NCI-H748 treated with DMSO at 0.1 percent for 48 hours (cell line): ENCODE measurements at places on chromosomes 6 and 20.
A peak's percentile ranks its signal among the peaks of the same experiment; 100 is the strongest.

DNA sequence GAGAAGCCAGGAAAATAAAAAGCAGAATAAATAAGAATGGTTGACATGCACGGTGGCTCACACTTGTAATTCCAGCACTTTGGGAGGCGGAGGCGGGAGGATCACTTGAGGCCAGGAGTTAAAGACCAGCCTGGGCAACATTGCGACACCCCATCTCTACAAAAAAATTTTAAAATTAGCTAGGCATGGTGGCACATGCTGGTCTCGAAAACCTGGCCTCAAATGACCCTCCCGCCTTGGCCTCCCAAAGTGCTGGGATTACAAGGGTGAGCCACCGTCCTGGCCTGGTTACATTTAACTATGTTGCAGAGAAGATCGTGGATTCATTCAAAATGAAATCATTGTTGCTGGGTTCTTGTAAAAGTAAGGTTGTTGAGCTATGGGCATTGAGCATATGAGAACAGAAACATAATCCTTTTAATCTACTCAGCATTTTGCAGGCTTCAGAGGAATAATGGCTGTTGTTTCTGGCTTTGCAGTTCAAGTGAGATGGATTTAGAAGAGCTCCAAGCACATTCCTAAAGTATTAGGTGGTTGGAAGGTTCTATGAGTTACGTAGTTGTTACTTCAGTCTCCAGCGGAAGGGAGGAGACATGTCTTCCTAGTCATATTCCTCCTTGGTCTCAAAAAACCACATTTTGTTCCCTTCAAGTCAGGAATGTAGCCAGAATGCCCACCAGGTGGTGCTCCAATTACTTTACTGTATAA is 45.6 kb upstream of the RAB23 start:
- DNase-seq: peak; percentile 15

DNA sequence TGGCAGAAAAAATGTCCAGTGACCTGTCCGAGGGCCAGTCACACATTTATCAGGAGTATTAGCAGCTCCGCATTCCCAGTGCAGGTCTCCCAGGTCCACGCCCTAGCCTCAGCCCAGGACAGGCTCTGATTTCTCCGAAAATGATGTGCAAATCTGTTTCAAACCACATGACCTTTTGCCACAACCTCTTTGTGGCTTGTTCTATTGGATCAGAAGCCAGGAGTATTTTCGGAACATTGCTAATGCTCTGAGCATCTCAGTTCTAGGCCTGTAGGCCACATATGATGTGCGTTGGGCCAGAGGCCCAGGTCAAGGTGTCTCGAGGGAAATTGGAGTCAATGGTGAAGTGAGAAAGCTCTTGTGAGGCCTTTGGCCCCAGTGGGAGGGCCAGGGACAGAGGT is 40.4 kb downstream of the SNX5 start:
- no peak for DNase-seq

GRCh38 chr20:43748274-43748673 is 21.5 kb upstream of the GTSF1L start:
- no peak for DNase-seq

DNA sequence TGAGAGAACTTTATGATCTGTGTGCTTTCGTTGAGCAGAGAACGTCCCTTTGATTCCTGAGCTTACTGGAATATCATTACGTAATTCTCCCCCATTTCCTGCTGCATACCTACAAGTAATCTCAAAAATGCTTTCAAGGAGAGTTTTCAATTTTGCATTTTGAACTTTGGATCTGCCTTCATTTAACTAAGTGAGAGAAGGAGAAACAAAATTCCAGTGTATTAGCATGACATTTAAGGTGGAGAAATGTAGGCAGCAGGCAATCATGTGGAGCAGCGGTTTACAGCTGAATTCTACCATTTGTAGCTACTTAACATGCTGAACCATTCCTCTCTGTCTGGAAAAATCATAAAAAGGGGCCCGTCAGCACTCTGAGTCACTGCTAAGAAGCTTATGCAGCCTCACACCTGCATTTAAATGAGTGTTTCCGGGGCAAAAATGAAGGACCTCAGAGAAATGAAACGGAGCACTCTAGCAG is 451.5 kb downstream of the PLCB1 start:
- DNase-seq: no peak

DNA sequence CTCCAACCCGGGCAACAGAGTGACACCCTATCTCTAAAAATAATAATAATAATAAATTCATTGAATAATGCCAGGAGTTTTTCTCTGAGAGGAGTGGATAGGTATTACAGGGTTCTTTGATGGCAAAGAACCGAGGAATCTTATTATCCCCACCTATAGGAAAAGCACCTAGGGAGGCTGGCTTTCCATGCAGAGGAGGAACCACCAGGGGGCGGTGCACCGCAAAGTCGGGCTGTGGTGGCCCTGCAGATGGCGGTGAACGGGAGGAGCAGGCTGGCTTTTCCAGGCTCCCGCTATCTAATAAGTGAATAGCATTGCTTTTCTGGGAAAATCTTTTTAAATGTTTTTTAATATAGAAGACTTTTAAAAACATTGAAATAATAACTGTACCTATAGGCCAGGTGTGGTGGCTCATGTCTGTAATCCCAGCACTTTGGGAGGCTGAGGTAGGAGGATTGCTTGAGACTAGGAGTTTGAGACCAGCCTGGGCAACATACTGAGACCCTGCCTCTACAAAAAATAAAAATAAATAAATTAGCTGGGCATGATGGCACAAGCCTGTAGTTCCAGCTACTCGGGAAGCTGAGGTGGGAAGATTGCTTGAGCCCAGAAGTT is 864.2 kb downstream of the KIF16B start:
- peak; percentile 22 for DNase-seq

GRCh38 chr20:32209850-32210605 is 2.3 kb downstream of the POFUT1 start:
- no peak for DNase-seq

GRCh38 chr20:62688855-62689460 is 19.7 kb upstream of the NTSR1 start:
- DNase-seq: no peak

DNA sequence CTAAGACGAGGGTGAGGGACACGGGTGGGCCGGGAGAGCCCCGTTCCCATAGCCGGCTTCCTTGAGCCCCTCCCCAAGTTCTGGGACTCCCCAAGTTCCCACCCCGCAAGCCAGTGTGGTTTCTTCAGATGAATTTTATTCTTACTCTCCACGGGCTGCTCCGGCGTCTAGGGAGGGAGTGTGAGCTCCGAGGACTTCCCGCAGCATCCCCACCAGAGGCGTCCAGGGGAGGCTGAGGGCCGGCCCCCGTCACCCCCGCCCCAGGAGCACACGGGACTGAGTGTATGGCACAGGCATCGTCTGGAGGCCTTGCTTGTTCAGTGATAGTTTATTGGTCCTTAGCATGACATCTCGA is 10.0 kb upstream of the SLC4A11 start:
- no peak for DNase-seq

GRCh38 chr6:168160506-168161370 is 81.7 kb upstream of the FRMD1 start:
- no peak for DNase-seq

GRCh38 chr20:45969712-45970634 is 2.0 kb downstream of the ZNF335 start:
- peak; percentile 20 for DNase-seq

GRCh38 chr6:17599877-17600526 is at the start of gene FAM8A1:
FAM8A1 (plus strand) TSS chr6:17600302; CDS start chr6:17600410, 108 bp downstream.
- DNase-seq: peak; percentile 90

DNA sequence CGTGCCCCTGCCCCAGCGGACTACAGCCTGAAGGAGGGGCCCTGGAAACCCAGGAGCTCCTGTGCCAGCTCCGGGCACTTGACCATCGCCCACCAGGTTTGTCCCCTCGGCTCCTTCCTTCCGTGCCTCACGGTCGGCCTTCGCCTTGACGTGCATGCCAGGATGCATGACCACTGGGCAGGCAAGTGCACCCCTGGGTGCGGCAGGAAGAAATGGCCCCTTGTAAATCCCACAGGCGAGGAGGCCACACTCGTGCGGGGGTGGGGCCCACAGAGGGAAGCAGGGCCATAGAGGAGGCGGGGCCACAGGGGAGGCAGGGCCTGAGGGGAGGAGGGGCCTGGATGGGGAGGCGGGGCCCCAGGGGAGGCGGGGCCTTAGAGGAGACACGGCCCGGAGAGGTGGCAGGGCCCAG is 81.7 kb downstream of the YTHDF1 start:
- DNase-seq: no peak

DNA sequence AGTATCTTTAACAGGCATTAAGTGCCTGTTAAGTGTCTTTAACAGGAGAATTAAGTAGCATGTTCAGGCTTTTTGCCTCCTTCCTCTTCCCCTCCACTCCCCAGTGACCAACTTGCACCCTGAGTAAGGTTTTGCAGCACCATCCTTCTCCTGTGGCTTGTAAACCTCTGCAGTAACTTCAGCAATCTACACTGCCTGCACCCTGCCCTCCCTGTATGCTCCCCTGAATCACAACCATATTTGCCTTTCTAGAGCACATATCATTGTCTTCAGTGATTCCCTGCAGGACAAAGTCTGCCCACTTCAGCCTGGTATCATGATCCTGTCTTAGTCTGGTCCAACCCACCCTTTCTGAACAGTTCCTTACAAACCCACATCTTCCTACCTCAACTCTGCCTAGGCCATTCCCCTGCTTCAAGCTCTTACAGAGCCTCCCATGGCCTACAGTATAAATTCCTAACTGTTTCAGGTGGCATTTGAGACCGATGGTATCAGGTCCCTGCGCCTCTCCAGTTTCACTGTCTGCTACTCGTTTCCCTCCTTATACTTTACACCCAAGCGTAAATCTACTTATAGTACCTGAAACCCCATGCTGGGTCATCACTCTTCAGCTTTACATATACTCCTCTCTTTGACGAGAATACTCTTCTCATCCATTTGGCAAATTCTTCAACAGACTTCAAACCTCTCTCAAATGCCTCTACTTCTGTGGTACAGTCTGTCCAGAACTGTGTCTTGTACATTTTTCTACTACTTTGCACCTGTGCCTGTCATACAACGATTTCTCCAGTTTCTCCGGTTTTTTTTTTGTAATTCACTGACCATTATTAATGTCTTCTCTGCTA is 69.8 kb downstream of the ZHX3 start:
- no peak for DNase-seq

DNA sequence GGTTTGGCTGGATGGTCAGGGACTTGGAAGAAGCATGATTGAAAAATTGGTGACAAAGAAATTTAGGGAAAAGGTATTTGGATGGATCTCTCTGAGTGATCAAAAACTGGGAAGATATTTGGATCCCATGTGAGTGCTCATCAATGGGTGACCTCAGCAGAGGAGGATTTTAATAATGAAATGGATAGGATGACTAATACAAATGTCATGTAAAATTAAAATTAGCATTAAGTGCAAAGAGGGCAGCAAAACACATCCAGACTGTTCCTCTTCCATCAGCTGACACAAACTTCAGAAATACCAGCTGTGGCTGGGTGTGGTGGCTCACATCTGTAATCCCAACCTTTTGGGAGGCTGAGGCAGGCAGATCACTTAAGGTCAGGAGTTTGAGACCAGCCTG is 151.7 kb downstream of the THBS2 start:
- DNase-seq: no peak

DNA sequence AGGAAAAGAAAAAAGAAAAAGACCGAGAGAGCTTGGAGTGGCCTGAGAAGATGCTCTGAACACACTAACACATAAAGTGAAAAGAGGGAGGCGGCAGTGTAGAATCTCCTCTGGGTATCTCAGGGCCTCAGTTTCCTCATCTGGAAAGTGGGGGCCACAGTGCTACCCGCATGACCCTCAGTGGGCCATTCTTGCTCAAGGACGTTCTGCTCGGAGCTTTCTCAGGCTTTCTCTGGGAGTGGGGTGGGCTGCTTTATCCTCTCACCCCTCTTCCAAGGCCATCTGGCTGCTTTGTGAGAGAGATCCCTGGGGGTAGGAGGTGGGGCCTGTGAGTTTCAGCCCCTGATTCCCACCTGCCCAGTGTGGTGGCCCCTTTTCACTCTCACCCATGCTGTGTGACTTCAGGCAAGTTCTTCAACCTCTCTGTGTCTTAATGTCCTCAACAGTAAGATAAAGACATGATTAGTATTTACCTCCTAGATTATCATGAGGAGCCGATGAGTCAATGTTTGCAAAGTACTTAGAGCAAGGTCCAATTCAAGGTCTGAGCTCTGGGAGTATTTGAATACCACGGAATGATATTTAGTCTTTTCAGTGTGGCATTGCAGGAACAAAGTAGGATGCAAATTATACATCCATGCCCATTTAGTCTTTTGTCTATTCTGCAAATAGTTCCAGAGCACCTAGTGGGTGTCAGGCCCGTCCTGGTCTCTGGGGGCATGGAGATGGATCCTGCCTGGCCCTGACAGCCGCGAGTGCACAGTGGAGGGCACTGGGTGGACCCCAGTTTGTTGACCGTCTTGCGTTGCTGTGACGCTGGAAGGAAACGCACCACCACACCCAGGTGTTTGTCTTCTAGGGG is 34.3 kb downstream of the SRC start:
- peak; percentile 4 for DNase-seq

DNA sequence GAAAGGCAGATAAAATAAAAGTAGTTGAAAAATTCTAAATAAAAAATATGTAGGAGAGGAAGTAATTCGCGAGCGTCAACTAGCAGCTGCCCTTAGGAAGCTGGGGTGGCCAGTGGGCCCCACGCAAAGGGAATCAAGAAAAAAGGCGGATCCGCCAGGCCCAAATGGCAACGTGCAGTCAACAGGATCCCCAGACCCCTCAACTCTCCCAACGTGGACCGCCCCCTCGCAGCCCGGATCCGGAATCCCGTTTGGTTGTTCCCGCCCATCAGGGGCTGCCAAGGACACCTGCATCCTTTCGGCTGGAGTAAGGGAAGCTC is 296 bp downstream of the DZANK1 start:
- no peak for DNase-seq

DNA sequence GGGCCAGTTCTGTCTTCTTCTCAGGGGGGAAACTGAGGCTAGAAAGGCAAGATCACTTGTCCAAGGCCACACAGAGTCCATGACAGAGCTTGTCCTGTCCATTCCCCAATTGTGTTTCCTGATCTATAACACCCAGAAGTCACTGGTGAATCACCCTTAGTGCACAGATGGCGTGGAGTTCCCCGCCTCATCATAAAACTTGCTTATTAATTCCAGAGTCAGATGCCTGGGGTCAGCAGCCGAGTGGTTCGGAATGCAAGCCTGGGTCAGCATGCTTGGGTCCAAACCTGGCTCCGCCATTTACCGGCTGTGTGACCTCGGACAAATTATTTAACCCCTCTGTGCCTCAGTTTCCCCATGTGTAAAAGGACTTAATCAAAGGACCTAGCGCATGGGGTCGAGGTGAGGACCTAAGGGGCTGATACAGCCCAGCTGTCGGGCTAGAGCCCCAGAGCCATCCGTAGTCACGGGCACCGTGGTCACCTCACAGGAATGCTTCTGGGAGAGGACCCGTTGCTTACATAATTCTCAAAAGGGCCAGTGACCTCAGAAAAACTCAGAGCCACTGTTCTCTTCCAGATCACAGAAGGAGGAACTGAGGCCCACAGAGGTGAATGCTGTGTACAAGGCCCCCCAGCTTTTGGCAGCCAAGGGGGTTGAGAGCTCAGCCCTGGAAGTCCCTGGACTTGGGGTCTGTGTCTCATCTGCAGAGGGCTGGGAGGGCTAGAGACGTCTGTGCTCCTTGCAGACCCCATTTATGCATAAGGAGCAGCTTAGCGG is 1.4 kb upstream of the ZBP1 start:
- no peak for DNase-seq

DNA sequence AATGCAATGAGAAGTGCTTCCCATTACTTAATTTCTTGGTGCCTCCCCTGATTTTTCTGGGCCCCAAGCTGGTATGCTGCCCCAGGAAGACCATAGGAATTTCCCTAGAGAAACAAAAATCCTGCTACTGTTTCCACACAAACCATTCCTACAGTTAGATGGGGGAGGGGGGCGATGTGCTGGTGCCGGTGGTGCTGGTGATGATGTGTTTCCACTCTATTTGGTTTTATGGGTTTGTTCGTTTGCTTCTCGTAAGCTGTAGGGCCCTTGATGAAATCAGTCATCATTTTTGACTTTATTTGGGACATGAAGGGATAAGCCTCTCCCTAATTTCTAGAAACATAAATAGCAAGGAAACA is 105.1 kb downstream of the MKKS start:
- DNase-seq: no peak
